AML-193 (cell line): ENCODE measurements at places on chromosomes 16 and 17.

- no peak for DNase-seq
Observed at GRCh38 chr16:68362262-68362913, 51.6 kb downstream of the PRMT7 start.

DNA sequence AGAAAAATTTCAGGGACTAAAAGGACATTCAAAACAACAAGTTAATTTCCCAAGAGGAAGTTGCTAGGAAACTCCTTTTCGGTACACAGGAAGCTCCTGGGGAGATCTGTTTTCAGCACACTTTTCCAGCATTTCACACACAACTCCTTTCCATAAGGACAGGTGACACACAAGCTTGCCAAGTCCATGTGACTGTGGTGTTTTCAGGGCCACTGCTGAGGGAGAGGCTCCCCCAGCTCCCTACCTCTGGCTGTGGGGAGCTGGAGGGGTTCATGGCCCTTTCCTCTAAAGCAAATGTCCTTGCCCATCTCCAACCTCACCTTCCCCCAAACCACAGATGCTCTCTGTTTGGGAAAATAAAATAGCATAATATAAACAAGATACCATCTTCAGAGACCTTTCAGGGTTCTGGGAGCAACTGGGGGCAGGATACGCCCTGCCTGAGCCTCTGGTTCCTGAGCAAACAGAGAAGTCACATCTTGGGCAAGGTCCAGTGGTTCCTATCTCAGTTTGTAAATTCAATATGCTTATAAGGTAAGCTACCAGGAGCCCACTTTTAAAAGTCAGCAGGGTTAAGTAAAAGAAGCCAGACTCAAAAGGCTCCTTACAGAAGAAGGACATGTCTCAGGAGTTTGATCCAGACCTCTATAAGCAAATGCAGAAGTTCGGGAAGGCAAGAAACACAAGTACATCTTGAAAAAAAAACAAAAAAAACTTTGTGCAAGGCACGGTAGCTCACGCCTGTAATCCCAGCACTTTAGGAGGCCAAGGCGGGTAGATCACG lies 3.0 kb downstream of the PDZD9 start:
- no peak for DNase-seq

- no peak for DNase-seq
Observed at GRCh38 chr17:76146053-76146851, 5.2 kb upstream of the FOXJ1 start.

- DNase-seq, result no peak
Observed at GRCh38 chr16:4319454-4320421, 3.9 kb downstream of the GLIS2 start.

DNA sequence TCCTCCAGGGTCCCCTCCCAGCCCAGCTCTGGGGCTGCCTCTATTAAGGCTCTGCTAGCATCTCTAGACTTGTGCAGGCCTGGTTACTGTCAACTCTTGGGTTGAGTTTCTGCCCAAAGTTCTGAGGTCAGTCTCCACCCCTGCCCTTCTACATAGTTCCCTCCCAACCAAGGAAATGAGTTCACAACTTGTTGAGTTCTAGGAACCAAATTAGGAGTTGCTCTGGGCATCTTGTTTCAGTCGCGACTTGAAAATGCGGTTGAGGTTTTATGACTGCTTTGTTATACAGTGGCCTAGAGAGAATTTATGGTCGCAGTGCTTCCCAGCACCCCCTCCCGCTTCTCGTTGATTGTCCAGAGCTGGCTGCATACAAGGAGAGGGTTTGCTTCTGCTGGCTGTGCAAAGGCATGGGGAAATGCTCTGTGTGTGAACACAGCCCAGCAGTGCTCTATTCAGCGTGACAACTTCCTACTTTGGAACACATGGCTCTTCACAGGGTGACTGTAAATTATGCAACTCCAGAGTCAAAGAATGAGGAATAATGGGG lies 20.2 kb downstream of the GNAO1 start:
- DNase-seq, result no peak

- DNase-seq, result no peak
Observed at GRCh38 chr17:38687286-38687685, 12.5 kb upstream of the EPOP start.
